Hematopoietic multipotent progenitor cell treated with erythropoietin and hydrocortisone succinate and interleukin-3 and kit ligand, for 15 days (in vitro differentiated cells): ENCODE measurements at places on chromosomes 12 and 14.

DNA sequence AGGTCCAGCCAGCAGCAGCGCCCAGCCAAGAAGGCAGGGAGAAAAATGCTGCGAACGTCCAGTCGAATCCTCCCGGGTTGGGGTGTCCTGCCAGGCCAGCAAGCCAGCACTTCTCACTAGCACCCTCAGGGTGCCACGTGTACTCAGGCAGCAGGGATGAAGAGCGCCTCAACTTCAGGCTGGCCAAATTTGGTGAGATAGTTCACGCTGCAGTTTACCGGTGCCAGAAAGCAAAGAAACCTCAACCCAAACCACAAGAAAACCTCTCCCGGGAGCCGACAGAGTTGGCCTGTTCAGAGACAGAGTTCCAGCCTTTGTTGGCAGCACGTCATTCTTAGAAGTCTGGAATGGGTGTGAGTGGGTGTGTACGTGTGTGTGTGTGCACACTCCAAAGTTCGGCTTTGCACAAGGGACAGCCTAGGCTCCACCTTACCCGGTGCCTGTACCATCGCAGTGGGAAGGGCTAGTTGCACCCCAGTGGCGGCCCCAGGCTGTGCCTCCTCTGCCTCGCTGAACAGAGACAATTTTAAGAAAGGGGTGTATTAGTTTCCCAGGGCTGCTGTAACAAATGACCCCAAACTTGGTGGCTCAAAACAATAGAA lies 42.1 kb downstream of the ELK3 start:
- no peak for DNase-seq

GRCh38 chr12:86838711-86839110 lies 582.5 kb upstream of the MGAT4C start:
- no peak for DNase-seq

DNA sequence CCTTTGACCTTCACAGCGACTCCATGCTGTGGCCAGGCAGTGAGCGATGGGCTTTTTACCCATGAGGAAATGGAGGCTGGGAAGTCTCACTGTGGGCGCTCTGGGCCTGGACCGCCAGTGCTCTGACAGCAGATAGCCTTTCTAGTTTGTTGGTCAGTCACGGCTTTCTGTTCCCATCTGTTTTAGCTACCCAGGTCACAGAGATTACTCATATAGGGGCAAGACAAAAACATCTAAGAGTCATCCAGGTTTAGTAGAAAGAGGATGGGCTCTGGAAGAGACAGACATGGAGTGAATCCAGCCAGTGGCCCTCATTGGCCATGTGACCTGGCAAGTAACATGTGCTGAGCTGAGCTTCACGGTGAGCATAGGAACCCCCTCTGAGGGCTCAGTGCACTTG lies 68.6 kb downstream of the MARK3 start:
- no peak for DNase-seq

DNA sequence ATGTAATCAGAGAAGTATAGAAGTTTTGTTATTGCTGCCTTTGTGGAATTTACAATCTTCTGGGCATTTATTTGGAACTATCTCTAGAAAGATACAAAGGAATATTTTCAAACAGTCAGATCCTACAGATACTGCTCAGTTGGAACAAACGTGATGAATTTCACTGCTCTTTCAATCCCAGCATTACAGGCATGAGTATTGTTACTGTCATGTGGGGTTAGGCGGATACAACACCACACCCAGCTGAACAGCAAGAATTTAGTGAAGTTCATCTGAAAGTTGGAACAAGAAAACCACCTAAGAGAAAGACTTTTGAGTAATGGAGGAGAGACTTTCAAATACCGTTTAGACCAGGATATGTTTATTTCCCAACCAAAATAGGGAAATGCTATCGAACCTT lies 123.3 kb upstream of the PLXNC1 start:
- DNase-seq: no peak

GRCh38 chr14:105865266-105865903 lies 339.0 kb downstream of the TMEM121 start:
- no peak for DNase-seq

DNA sequence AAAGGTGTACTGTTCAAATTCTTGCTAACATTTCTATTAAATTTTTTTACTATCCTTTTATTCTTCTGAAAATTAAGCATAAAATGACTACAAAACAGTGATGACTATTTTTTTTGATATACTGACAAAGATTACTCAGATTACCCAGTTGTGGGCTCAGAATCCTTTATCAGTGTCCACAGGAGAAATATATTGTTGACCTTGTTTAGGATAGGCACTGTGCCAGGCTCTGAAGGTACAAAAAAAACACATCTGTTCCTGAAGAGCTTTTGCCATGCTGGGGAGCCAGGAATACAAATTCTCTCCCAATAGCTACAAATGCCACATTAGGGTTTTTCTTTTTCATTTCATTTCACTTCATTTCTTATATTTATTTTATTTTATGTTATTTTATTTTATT lies 26.9 kb upstream of the GCH1 start:
- DNase-seq: peak; percentile 51

DNA sequence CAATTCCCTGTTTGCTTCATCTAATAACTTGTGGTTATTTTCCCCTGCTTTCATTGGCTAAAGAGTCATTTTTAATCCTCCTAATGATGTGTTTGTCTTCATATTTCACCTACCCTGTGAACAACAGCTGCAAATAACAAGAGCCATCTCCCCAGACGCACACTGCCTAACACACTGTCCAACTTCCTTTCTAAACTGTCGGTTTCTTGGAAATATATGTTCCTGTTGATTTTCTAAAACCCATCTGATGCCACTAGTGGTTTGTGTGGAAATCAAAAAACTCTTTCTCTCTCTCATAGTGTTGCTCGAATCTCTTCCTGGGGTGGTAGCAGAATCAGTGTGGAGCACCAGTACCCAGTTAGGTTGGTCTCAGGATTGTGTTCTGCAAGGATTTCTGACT lies 226.9 kb downstream of the EPS8 start:
- no peak for DNase-seq

DNA sequence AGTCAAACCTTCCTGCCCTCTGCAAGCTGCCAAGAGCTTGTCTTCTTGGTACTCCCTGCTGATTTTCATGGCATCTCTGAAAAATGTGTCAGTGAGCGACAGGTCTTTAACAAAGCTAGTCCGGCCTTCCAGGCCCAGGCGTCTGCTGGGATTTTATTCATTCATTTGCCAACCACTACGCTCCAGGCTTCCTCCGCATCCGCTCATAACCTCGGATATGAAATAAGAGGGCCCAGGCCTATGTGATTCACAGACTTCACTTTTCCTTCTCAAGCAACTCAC lies 13.8 kb downstream of the TSPAN9 start:
- DNase-seq: no peak

- no peak for DNase-seq
Measured at GRCh38 chr12:76952995-76953394, 74.2 kb upstream of the CSRP2 start.

- no peak for DNase-seq
Measured at GRCh38 chr12:64609536-64610078, 688 bp upstream of the RASSF3 start.
